ENCODE measurements at places on chromosomes 12 and 14.

- no peak for DNase-seq
Measured at GRCh38 chr14:64870160-64870559, 9.5 kb downstream of the SPTB start.

DNA sequence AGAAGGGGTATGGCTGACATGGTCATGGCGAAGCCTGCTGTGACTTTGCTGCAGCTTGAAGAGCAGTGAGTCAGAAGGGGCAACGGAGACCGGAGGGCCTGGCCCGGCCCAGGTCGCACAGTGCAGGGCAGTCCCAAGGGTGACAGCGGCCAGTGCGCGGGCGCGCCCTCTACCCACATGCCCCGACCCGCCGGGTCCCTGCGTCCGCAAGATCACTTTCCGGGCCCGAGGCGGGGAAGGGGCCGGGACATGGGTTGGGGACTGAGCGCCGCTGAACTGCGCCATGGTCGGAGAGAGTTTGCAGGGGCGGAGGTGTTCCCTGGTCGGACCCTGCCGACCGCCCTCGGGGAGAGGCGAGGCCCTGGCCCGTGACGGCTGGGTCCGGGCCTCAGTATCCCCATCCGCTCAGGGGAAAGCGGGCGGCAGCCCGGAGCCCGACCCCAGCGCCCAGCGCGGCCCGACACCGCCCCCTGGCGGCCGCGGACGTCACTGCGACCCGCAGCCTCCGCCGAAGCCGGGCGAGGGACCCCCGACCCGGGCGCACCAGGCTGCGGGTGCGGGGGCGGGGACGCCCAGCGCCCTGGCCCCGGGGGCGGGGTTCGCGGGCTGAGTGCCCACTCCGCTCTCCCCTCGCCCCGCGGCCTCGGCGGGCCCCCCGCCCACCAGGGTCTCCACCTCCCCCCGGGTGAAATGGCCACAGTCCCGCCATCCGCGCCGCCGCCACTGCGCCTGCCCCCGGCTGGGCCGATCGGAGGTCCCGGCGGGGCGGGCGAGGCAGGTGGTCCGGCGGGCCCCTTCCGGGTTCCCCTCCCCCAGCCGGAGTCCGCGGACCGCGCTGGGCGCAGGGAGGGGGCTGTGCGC is 7.2 kb upstream of the ANKRD9 start:
- peak; percentile 60 for DNase-seq

- no peak for DNase-seq
Measured at GRCh38 chr12:33752854-33753253, 269.4 kb upstream of the ALG10 start.

DNA sequence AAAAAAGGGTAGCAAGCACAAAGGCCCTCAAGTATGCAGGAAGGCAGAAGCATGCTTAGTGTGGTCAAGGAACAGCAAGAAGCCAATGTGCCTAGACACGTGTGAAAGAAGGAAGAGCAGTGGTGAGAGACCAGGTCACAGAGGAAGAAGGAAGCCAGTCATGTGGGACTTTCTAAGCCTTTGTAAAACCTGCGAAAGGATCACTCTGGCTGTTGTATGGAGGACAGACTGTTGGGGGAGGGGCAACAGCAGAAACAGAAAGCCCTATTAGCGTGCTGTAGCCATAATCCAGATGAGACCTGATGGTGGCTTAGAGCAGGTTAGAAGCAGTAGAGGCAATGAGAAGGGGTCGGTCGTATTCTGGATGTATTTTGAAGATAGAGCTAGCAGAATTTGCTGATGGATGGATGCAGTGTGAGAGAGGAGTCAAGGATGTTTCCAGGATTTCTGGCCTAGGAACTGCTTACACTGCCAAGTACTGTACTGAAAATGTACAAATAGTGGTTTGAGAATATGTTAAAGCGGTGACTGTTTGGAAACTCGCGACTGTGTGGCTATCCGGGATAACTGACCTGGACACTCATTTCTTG is 5.7 kb upstream of the MLF2 start:
- no peak for DNase-seq

GRCh38 chr12:5780536-5780935 is 164.5 kb downstream of the ANO2 start:
- no peak for DNase-seq

DNA sequence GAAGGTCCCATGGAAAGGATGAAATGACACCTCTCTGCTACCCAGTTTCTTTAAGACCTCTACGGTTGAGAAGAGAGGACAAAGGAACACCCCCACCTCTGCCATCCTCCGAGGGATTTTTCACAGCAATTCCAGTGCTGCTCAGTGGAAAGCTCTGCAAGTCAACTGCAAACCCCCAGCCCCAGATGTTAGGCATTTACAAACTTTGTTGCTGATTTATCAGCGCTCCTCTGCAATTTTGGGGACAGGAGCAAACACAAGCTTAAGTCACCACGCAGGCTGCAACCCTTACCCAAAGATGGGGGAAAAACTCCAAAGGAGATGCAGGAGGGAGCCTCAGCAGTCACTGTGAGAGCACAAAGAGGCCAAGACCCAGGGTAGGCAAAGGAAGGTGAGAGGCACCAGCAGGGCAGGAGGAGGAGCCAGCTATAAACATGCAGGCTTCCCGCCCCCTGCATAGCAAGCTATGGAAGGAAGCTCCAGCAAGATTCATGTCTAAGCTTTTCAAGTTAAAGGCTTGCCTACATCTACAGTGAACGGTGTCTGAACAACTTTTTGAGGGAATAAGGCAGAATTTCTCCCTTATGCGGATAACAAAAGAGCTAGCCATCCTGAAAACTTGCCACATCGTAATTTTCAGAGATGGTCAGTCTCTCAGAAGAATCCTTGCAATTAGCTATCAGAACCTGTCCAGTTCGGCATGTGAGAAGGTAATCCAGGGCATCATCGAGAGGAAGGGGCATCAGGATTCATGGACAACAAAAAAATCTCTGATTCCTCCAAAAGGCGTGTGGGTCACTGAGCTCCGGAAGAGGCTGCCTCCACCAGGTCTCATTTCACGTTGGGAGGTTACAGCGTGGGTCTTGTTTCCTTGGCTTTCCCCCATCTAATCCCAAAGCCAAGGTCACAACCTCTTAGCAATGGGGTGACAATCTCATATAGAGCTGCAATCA is 3.9 kb downstream of the CTDSP2 start:
- no peak for DNase-seq

- no peak for DNase-seq
Measured at GRCh38 chr12:33581613-33582122, 142.0 kb upstream of the SYT10 start.

DNA sequence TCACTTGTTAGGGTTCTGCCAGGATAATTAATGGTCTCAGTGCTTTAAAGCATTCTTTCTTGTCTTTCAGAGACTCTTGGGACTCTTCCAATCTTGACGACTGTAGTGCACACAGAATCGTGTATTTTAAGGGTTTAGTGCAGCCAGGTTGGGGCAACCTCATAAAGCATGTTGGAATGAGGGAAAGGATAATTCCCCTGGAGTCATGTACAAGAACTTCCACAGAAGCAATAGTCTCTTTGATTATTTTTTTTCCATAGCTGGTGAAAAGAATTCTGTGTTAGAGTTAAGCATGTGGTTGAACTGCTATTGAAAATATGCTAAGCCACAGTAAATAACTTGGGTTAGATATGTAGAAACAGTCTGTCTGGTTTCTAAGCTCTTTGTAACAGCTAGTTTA is 246.8 kb upstream of the DAAM1 start:
- DNase-seq = no peak

DNA sequence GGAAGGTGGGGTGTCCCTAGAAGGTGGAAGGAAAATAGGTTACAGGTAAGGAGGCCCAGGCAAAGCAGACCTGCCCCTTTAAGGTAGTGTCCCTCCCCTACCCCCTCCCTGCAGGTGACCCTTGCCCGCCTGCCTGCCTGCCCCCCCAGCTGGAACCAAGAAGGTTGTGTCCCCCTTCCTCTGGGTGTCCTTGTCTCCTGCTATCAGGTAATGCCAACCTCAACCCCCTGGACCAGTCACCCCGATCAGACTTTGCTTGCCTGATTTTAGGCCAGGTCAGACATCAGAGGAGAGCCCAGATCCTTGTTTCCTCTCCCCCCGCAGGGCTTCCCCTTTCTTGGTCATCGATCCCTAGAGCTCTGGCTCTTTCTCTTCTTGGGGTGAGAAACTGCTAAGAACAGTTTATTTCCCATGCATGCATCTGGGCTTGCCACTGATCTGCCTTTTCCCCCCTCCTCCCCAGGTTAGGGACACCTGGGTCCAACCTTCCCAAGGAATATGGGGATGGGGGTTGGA is at the start of gene SLC39A5:
Gene SLC39A5, plus strand, starts transcription at position 136 of the 516 bp plus-strand sequence. CDS start 1,224 bp downstream, outside the sequence.
- no peak for DNase-seq

- no peak for DNase-seq
Measured at GRCh38 chr12:12086973-12087692, 16.4 kb downstream of the BCL2L14 start.

DNA sequence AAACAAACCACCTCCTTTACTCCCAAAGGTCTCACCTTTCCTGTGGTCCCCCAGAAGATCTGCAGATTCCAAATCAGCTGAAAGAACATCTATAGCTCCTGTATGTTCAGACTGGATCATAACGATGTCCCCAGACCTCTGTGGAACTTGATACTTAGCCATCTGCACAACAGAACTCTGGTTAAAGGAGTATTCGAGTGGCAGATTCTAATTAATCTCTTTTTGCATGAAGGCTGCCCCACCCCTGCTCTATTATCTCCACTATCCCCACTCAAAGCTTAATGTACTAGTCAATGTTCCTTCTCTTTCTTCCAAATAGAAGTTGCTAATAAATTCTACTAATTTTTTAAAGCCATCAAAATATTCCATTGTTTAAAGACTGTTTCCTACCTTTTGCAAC is 22.8 kb downstream of the GSTZ1 start:
- no peak for DNase-seq

DNA sequence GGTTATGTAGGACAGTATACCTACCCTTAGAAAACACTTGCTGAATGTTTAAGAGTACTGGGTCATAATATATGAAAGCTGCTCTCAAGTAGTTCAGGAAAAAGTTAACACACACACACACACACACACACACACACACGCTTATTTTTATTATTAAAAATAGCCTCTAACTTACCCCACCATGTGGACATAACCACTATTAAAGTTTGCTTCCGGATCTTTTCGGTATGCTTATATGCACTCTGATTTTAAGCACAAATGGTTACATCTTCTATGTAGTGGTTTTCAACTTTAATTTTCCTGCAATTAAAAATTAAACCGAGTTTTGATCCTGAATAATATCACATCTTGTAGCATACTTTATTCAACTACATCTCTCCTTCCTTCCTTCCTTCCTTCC is 84.9 kb upstream of the TRAF3 start:
- DNase-seq = no peak

- DNase-seq = no peak
Measured at GRCh38 chr12:93121729-93122488, 192.8 kb upstream of the EEA1 start.

GRCh38 chr12:67640863-67641262 is 7.7 kb upstream of the DYRK2 start:
- no peak for DNase-seq

- DNase-seq = no peak
Measured at GRCh38 chr12:106188256-106188655, 49.5 kb upstream of the NUAK1 start.

DNA sequence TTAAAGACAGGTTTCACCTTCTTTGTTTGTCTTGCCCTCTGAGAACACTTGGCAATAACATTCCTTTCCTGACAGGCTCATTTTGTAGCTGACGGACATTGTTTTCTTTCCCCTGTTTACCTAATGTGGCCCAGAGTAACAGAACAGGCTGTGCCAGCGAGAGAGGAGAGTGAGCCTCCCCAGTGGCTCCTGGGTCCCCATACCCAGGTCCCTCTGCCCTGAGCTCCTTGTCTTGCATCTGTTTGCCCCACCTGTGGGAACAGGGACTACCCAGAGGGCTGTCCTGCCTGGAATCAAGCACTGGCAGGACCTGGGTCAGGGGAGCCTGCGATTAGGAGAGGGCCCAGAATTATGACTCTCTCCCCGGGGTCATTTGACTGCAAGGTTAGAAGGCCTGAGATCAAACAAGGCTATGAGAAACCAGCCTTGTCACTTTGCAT is 222.9 kb downstream of the ZFP36L1 start:
- no peak for DNase-seq

GRCh38 chr12:94290353-94290752 is 142.0 kb downstream of the PLXNC1 start:
- DNase-seq = no peak

DNA sequence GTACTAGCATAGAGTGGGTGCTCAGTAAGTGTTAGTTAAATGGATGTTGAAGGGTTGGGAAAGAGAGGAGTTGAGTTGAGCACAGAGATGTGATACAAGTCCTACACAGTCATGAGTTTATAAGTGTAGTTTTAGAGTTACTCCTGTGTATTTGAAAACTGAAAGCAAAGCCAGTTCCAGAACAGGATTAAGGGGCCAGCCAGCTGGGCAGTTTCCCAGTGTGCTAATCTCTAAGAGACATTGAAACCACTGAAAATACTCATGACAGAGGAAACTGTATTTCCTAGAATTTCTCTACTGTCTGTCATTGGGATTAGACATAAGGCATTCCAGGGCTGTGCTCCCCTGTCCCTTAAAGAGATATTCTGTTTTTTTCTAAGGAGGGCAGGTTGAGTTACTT is 101.0 kb downstream of the DERA start:
- DNase-seq = no peak

GRCh38 chr12:103632554-103633216 is 45.6 kb downstream of the STAB2 start:
- peak; percentile 90 for DNase-seq

DNA sequence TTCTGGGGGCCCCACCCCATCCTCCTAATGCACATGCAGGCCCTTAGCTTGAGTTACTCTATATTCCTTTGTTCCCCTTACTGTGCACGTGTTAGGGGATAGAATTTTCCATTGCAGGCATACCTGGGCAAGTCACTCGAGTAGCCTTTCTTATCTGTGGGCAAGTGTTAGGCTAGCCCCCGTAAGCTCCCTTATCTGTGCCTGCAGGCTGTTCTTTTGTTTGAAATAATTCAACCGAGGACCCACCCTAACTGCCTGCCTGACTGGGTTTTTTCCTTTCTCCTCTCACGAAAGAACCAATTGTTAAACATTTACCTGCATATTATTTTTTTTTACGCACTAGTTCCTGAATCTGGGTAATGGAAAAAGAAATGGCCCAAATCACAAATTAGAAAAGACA is 21.3 kb upstream of the BCAT1 start:
- no peak for DNase-seq

DNA sequence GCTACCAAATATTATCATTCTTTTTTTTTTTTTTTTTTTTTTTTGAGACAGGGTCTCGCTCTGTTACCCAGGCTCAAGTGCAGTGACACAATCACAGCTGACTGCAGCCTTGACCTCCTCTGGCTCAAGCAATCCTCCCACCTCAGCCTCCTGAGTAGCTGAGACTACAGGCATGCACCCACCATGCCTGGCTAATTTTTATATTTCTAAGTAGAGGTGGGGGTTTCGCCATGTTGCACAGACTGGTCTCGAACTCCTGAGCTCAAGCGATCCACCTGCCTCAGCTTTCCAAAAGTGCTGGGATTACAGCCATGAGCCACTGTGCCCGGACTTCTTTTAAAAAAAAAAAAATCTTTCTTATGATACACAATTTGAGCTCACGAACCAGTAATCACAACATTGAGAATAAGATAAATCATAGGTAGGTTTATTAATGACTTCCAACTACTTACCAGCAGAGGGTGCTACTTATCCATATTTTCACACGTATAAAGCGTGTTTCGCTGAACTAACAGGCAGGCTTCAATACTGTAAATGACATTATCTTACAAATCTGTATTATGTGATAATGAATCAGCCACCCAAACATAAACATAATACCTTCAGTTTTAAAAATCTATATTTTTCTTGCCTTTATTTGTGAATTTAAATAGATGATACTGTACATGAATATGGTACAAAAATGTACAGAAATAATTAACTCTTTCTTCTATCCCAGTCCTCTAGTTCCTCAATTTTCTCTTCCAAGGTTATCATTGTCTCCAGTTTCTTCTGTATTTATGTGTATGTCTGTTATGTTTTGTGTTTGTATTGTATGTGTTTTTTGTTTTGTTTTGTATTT is 42.5 kb upstream of the BCAT1 start:
- peak; percentile 61 for DNase-seq
